ENCODE measurements at places on chromosomes 3 and 15. TPM values are rescaled to one million over a fixed set of nuclear protein-coding genes. Genes with fewer than 3 reads are reported as not detected.

Gene GOLGA6D
- not detected for total RNA-seq

Gene CHRNA5
- total RNA-seq = 0.33 TPM

Gene GOLGA6L7
- total RNA-seq = not detected

- peak overlapping the region; percentile 65 for H3K27ac ChIP-seq
- H3K4me1 ChIP-seq = peaks cover 90% of the 10 kb centered on the region
- no peak for DNase-seq
- no peaks in the 10 kb centered on the region for H3K36me3 ChIP-seq
- H3K4me3 ChIP-seq = no peak overlapping the region
Measured at GRCh38 chr15:67083135-67083762, 17.8 kb downstream of the SMAD3 start.

GRCh38 chr3:37726525-37727290 is 135.0 kb upstream of the CTDSPL start:
- no peak overlapping the region for H3K4me3 ChIP-seq
- peak; percentile 82 for DNase-seq
- H3K27me3 ChIP-seq = no peaks in the 10 kb centered on the region
- H3K27ac ChIP-seq = peak overlapping the region; percentile 10

DNA sequence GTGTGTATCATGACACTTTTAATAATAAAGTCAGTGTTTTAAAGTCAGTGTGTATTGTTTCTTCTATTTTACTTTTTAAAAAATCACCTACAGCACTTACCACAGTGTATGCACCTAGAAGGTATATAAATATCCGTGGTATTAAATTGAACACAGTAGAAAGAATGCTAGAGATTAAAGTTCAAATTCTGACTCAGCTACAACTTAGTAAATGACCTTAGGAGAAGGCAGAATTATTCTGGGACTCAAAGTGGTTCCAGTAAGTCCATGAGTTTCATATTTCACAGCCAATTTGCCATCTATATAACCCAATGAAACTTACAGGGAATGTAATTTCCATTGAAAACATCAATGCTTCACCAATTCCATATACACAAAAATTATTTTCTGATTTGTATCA is 52.7 kb upstream of the MAP4 start:
- no peaks in the 10 kb centered on the region for H3K36me3 ChIP-seq
- peaks cover 2% of the 10 kb centered on the region for H3K4me1 ChIP-seq
- no peaks in the 10 kb centered on the region for H3K27me3 ChIP-seq
- H3K4me3 ChIP-seq = no peak overlapping the region
- no peak for DNase-seq
- H3K27ac ChIP-seq = no peak overlapping the region

DNA sequence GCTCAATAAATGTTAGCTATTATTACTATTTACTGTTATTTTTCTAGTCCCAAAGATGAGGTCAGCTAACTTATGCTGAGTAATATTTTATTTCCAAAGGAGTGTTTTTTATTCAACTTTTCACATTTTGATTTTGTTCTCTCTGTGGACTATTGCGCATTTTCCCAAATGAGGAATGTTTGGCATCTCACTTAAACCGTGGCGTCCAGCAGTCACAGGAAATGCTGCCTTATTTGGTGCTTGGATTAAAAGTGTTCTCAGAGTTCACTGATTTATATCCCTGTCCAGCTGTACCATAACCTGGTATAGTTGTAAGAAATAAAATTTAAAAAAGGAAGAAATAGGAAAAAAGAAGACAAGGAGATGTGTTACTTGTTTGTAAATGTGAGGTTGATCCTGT is 166.8 kb downstream of the THSD4 start:
- H3K4me1 ChIP-seq = peaks cover 16% of the 10 kb centered on the region
- H3K27ac ChIP-seq = no peak overlapping the region
- H3K4me3 ChIP-seq = no peak overlapping the region

DNA sequence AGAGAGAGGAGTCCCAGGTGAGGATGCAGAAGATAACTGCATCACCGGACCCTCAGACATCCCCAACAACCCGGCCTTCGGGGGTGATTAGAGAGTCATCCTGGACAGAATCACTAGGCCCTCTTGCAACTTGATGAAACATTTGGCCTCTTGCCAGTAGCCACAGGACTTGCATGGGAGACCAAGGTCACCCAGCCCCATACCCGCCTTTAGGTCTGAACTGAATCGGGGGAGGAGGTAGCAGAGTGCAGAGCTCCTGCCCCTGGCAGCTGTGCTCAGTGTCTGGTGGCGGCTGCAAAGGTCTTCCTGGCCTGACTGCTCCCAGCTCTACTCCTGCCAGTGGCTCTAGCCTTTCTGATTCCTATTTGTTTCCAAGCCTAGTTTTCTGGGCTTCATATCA is 12.4 kb downstream of the PIF1 start:
- DNase-seq = no peak
- no peaks in the 10 kb centered on the region for H3K4me1 ChIP-seq
- H3K27ac ChIP-seq = no peak overlapping the region
- H3K27me3 ChIP-seq = no peaks in the 10 kb centered on the region
- H3K36me3 ChIP-seq = no peaks in the 10 kb centered on the region

DNA sequence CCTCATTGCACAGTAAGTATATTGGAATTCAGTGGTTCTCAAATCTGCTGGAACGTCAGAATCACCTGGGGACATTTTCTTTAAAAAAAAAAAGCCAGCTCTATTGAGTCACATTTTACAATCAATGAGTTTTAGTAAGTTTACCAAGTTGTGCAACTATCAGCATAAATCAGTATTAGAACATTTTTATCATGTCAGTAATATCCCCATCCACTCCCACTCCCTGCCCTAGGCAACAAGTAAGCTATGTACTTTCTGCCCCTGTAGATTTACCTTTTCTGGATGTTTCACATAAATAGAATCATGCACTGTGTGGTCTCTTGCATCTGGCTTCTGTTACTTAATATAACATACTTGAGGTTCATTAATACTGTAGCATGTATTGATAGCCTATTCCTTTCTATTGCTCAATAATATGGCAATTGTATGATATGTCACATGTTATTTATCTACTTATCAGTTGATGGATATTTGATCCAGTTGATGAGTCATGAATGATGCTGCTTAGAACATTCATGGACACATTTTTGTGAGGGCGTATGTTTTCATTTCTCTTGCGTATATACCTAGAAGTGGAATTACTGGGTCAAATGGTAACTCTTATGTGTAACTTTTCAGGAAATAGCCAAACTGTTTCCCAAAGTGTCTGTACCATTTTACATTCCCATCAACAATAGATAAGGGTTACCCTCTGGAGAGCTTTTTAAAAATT is 180.5 kb downstream of the THSD4 start:
- H3K4me1 ChIP-seq = no peaks in the 10 kb centered on the region
- no peaks in the 10 kb centered on the region for H3K36me3 ChIP-seq
- no peak overlapping the region for H3K4me3 ChIP-seq
- H3K27ac ChIP-seq = peak overlapping the region; percentile 49
- H3K27me3 ChIP-seq = no peaks in the 10 kb centered on the region

- no peak overlapping the region for H3K4me3 ChIP-seq
- no peak for DNase-seq
- no peaks in the 10 kb centered on the region for H3K27me3 ChIP-seq
- no peaks in the 10 kb centered on the region for H3K36me3 ChIP-seq
- peaks cover 19% of the 10 kb centered on the region for H3K4me1 ChIP-seq
- H3K27ac ChIP-seq = no peak overlapping the region
Measured at GRCh38 chr3:57787867-57788623, 31.9 kb downstream of the SLMAP start.
